Stimulated activated CD8-positive, alpha-beta memory T cell treated with anti-CD3 and anti-CD28 coated beads, Interleukin-4, amount 100 ng/mL, for 24 hours (primary cell): ENCODE measurements at places on chromosomes 1 and 21.

DNA sequence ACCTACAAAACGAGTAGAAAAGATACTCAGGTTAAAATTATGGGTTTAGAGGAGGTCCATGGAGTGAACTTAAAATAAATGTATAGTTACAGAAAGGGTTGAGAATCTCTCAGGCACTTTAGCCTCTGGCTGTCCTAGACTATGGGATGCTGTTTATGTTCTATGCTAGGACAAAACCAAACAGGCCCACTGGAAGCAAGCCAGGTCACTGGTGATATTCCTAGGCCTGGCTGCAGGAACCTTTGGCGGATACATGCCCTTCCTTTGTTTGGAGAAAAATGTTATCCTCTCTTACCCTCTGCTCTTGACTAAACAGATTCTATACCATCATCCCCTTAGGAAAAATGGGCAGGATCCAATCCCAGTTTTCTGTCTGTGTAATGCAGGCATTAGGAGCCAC lies 90.7 kb upstream of the DUSP10 start:
- no peak for DNase-seq

DNA sequence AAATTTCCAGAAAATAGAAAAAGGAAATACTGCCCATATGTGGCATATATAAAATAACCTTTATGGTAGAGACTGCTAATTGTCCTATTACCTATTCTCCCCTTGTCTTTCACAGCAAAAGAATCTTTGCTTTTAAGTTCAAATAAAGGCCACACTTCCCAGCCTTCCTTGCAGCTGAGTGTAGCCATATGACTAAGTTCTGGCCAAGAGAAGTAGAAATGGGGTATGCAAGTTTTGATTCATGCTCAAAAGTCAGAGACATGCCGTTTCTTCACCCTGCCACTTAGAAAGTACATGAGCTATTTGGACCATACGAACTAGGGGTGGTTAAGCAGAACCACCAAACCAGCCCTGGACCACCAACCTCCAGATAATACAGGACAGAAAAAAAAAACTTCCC lies 18.3 kb upstream of the S100A2 start:
- DNase-seq, result no peak

DNA sequence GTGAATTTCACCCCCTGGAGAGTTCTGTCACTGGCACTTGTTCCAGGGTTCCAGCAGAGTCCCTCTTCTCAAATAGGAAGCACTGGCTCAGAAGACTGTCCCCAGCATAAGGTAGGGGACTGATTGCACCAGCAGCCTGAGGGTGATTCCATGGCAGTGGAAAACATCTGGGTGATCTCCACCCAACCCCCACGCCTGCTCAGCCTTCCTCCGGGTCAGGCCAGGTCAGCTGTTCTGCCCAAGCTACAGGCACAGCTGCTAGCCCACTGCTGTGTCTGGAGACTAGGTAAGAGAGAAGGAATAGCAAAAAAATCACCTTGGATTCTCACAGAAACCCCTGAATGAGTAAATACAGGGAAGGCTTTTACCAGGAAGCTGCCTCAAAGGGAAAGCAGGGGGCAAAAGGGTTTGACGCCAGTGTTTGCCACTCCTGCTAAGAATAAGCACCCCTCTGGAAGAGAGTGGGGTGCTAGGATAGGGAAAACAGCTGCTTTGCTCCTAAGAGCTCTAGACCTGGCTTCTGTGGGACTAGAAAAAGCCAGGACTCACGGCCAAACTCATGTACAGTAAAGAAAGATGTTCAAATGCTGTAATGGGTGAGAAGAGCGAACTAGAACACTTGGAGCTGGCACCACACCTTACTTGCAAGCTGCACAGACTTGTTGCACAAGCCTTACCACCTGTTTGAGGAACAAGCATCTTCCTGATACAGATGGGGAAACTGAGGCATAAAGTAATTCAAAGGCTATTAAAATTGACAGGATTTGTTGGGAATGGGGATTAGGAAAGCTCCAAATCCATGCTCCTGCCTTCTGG lies 1.0 kb upstream of the DENND2D start:
- DNase-seq, result no peak

DNA sequence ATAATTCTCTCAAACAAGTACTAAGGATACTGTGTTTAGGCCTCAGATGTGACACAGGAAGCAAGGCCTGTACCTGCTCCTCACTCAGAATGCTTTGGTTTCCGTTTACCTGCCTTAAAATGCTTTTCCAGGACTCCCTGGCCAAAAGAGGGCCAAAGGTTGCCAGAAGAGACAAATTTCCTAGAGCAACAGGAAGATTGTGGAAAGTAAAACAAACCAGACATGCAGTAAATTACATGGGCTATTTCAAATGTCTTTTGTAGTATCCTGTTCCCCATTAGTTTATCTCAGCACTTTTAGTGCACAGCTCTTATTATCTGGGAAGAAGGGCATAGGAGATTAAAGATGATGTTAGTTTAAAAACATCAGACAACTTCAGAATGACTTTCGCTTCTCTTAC lies 280.0 kb downstream of the NFIA start:
- DNase-seq, result no peak

- DNase-seq, result no peak
Measured at GRCh38 chr1:39976732-39977131, 21.8 kb downstream of the MFSD2A start.
